ENCODE measurements at places on chromosomes 12 and 14. TPM values are rescaled to one million over a fixed set of nuclear protein-coding genes. Genes with fewer than 3 reads are reported as not detected.
A peak's percentile ranks its signal among the peaks of the same experiment; 100 is the strongest.

The FAM161B gene
- total RNA-seq = 5.9 TPM

GRCh38 chr14:100708425-100709288 is 18.0 kb upstream of the DLK1 start:
- peak; percentile 69 for DNase-seq

DNA sequence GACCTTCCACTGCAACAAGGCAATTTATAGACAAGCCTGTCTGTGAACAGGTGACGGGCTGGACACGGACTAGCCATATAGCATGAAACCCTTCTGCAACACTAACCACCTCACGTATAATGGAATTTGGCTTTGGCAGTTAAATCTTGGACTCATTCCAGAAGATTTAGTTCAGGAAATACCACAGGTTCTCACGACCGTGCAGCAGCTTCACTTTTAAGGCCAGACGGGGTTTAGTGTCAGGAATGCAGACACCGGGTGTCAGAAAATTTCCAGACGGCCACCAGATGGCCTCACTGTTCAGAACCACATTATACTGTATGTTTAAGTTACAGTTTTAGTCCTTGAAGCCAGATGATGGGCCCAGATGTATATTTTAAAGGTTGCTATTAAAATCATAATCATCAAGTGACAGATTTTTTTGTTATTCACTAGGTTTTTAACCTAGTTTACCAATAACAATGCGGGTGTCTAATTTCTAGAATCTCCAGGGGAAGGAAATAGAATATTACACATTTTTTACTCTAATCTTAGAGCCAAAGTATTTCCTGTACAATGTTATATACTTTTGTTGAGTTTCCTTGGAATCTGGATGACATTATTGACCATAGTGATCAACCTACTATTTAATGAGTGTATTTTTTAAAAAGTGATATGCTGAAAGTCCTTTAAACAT is 90.5 kb upstream of the TMPO start:
- peak; percentile 73 for DNase-seq

DNA sequence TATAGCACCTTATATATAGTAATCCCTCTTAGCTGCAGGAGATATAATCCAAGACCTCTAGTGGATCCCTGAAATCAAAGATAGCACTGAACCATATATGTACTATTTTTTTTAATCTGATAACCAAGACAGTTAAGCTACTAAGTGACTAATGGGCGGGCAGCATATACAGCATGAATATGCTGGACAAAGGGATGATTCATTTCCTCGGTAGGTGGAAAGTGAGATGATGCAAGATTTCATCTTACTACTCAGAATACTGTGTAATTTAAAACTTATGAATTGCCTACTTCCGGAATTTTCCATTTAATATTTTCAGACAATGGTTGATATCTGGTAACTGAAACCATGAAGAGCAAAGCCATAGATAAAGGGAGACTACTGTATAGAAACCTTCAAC is 36.2 kb downstream of the PRMT8 start:
- DNase-seq = no peak

GRCh38 chr14:28767853-28768741 is 1.5 kb downstream of the FOXG1 start:
- no peak for DNase-seq

GRCh38 chr12:20339060-20339459 is 29.3 kb upstream of the PDE3A start:
- DNase-seq = no peak

- DNase-seq = no peak
Observed at GRCh38 chr12:3604748-3605586, 114.0 kb downstream of the PRMT8 start.

GRCh38 chr14:92686900-92687427 is 61.5 kb downstream of the LGMN start:
- peak; percentile 81 for DNase-seq

DNA sequence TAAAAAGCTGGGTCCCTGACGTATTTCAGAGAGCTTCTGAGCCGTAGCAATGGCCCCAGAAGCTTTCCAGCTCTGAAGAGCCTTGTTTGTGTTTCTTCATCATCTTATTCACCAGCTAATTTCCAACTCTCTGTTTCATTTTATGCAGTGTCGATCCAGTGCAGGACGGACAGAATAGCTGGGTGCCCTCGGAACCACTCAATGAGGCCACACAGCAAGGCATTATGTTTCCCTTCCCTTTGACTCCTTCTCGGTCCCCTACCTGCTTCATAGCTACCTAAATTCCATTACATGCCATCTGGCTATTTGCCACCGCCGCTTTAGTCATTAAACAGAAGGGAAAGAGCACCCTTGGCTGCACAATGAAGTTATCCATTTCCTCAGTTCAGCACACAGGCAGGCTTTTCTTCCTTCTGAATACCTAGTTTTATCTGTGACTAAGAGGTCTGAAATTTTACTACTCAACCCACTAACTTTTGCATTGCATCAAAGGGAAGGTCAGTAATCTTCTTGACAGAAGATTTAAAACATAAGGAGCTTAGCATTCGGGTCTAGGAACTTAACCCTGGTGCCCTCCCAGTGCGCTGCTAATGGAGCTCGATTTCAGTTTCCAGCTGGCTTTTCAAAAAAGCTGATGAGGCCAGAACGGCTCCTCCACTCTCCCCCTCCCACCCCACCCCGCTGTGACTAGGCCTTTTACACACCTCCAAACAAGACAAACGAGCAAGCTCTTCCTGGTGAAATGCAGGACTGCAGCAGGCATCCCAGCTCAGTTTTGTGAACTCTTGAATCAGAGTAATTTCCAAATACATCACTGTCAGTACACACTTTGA is 176.8 kb downstream of the GXYLT1 start:
- DNase-seq = no peak

DNA sequence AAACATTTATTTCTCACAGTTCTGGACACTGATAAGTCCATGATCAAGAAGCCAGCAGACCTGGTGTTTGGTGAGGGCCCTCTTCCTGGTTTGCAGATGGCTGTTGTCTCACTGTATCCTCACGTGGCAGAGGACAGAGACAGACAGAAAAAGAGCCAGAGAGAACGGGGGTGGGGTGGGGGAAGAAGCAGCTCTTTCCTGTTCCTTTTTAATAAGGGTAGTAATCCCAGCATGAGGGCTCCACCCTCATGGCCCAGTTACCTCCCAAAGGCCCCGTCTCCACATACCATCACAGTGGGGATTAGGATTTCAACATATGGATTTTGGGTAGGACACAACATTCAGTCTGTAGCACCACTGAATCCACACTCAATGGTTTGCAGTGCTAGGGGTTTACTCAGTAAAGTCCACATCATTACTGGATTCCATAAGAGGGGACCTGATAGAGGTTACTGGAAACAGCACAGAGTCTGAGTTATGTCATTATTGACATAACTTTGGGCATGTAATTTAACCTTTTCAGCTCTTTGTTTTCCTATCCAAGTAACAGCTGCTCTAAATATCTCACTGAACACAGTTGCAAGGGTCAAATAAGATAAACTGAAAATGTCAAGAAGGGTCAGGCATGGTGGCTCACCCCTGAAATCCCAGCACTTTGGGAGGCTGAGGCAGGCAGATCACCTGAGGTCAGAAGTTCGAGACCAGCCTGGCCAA is 53.2 kb downstream of the RPAP3 start:
- no peak for DNase-seq

DNA sequence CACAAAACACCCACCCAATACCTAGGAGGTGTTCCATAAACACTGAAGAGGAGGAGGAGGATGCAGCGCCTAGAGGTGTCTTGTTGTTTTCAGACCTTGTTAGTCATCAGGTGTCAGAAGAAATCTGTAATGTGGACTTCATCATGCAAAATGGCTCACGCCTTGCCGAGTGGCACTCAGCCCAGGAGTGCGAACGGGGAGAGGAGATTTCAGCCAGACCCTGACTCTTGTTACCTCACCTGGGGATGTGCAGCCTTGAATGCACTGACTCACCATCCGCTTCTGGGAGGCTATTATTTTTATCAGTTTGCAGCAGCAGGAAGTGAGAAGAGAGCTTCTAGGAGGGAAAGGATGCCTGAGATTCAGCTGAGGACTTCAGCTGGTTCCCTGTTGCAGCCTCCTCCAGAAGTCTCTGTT is 48.2 kb upstream of the PLXNC1 start:
- DNase-seq = no peak

The DDX51 gene
- total RNA-seq = 15.2 TPM

- no peak for DNase-seq
Observed at GRCh38 chr12:89179983-89180382, 172.3 kb downstream of the DUSP6 start.

GRCh38 chr12:24600551-24600950 is 348.4 kb downstream of the BCAT1 start:
- DNase-seq = no peak

DNA sequence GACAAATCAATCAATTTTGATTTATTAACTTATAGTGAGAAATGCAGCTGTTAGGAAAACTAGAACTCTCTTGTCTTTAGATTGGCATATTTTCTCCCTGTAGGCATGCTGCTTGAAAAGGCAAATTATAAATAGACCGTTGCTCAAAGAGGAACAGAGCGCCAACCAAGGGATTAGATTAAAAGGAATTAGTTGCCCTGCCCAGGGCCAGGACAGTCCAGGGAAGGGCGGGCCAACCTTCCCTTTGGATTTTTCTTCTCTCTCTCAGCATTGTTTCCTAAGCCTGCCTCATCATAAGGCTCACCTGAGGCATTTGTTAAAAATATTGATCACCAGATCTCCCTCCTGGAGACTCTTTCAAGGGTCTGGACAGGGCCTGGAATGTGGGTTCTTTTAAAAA is 8.6 kb downstream of the CIPC start:
- DNase-seq = no peak

The LHX5 gene
- not detected for total RNA-seq

- no peak for DNase-seq
Observed at GRCh38 chr12:69679119-69679518, 20.0 kb downstream of the BEST3 start.

The MORN3 gene
- total RNA-seq = not detected

The CAPZA3 gene
- not detected for total RNA-seq

DNA sequence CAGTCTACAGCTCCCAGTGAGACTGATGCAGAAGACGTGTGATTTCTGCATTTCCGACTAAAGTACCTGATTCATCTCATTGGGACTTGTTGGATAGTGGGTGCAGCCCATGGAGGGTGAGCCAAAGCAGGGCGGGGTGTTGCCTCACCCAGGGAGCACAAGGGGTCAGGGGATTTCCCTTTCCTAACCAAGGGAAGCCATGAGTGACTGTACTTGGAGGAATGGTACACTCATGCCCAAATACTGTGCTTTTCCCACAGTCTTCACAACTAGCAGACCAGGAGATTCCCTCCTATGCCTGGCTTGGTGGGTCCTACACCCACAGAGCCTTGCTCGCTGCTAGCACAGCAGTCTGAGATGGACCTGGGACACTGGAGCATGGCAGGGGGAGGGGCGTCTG is 21.0 kb upstream of the ABCC9 start:
- no peak for DNase-seq

GRCh38 chr12:27651201-27651600 is 45.0 kb upstream of the REP15 start:
- DNase-seq = no peak

DNA sequence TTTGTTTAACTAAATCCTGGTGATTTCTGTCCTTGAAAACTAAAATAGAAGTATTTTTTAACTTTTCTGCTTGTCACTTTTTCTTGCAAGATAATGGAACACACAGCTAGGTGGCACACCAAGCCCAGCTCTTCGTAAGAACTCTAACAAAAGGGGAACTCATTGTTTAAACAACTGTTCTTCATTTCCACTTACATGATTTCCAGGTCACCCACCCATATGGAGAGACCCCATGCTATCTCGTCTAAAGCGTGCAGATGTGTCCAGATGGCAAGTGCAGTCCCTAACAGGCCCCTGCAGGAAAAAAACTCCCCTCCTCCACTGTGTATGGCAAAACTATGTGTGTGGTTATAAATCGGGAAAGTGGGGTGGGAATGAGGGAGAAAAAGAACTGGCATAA is 43.3 kb upstream of the NT5DC3 start:
- peak; percentile 22 for DNase-seq

The STAC3 gene
- total RNA-seq = 4.2 TPM

DNA sequence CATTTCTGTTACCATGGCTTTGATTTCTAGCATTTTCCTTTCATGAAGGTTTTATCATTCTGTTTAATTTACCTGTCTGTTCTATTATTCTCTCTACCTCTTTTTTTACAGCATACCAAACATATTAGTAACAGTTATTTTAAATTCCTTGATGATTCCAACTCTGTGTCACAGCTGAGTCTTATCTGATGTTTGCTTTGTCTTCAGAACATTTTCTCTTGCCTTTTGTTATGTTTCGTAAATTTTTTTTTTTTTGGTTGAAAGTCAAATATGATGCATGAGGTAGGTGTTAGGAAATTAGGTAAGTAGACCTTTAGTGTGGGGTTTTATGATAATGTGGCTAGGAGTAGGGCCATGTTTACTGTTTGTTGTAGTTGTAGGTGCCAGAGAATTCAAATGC is 496.4 kb downstream of the FOXG1 start:
- no peak for DNase-seq

- DNase-seq = peak; percentile 56
Observed at GRCh38 chr14:104116288-104116755, 22.1 kb upstream of the KIF26A start.

All from left colon (tissue), 2 donors.